Effector CD8-positive, alpha-beta T cell (primary cell): ENCODE measurements at places on chromosomes 5 and 9.

DNA sequence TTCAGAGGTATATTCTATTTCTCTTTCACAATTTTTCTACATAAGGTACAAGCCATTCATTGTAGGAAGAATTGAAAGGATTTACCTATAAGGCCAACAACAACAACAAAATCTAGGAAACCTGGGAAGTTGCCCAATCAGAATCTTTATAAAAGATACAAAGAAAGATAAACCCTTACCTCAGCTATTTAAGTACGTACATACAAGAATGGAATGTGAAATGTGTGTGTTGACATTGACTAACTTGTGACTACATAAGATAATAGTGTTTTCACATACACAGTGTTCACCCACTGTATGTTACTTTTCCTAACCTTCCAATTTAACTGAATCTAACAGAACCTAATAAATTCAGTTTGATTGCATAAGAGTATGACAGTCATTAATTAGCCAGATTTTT lies 154.1 kb downstream of the ADAMTS6 start:
- no peak for DNase-seq

DNA sequence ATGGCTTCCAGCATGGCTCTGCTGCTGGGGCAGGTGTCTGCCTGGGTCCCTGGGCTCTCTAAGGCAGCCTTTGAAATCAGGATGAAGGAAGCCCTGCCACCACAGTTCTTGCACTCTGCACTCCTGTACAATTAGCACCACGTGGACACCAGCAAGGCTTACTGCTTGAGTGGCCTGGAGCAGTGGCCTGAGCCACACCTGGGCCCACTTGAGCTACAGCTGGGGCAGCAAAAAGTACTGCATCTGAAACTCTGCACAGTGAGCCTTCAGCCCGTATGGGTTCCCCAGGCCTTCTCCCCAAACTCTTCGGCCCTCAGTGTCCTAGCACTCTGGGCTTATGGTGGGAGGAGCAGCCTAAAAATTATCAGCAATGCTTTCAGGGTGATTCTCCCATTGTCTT lies 8.0 kb upstream of the INIP start:
- DNase-seq, result no peak

DNA sequence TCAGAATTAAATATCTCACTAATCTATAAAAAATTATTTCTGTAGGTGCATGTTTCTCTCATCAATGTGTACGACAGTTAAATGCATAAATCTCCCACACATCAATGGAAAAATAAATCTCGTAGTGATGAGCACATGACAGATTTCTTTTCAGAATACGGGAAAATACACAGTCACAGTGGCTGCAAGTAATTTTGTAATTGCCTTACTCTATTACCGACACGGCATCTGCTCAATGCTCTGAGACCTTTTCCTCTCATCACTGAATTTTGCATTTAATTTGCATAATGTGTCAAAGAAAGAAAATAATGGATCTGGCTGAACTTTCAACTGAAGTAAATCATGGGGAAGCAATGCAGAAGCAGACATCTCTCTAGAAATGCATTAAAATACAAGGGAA lies 37.2 kb downstream of the PDE4D start:
- no peak for DNase-seq

- no peak for DNase-seq
Observed at GRCh38 chr9:112796485-112796884, 45.9 kb downstream of the SNX30 start.

DNA sequence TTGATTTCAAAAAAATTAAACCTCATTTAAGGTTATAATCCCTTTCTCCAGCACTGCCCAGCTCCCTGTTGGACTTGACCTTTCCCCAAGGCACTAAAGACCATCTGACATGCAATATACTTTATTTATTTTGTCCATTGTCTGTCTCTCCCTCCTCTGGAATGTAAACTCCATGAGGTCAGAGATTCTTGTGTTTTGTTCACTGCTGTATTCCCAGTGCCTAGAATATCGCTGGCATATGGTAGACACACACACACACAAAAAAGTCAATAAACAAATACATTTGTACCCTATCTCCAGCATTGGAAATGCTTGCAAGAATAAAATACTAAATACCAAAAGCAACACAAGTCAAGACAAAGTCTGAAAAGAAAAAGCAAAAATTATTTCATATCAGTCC lies 17.3 kb upstream of the ARSB start:
- DNase-seq, result no peak

GRCh38 chr5:89342106-89342876 lies 459.3 kb upstream of the MEF2C start:
- no peak for DNase-seq

- DNase-seq, result no peak
Observed at GRCh38 chr9:20333991-20334390, 288.3 kb downstream of the MLLT3 start.

GRCh38 chr5:139903795-139904565 lies 108.4 kb downstream of the PSD2 start:
- no peak for DNase-seq

DNA sequence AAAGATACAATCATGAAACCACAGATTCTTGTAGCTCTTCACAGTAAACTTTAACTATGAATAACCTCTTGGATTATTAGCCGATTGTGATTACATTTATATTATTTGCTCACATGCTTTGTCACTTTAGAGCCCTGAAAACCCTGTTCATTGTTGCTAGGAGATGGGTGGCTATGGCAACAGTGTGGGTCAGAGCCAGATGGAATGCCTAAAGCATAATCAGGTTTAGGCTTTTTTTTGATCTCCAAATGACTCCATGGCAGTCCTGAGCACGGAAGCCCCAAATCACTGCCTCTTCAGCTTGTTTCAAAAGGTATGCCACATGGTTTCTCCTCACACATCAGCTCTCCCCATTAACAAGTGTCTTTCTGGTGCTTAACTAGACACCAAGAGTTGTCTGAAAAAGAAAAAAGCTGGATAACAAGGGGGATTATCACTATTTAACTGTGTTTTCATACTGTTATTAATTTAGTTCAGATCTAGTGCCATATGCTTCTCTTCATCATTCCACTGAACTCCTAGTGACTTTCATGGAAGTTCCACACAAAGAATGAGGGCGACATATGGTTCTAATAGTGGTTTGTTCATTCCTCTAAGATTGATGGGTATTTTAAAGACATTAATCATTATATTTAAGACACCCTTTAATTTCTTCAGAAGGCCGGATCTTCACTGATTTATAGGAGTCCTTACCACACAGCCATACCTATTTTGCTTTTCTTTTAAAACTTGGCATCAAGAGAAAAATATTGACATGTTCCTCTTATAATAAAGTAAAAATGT lies 88.8 kb upstream of the PAM start:
- no peak for DNase-seq

- DNase-seq, result no peak
Observed at GRCh38 chr9:110338143-110338542, 480 bp upstream of the TXNDC8 start.

GRCh38 chr5:22431840-22432239 lies 421.3 kb downstream of the CDH12 start:
- no peak for DNase-seq

GRCh38 chr9:106146066-106146840 lies 451.9 kb downstream of the TMEM38B start:
- DNase-seq, result no peak

- no peak for DNase-seq
Observed at GRCh38 chr9:111102793-111103464, 64.7 kb upstream of the LPAR1 start.

GRCh38 chr9:136024696-136025316 lies 63.6 kb upstream of the UBAC1 start:
- no peak for DNase-seq

DNA sequence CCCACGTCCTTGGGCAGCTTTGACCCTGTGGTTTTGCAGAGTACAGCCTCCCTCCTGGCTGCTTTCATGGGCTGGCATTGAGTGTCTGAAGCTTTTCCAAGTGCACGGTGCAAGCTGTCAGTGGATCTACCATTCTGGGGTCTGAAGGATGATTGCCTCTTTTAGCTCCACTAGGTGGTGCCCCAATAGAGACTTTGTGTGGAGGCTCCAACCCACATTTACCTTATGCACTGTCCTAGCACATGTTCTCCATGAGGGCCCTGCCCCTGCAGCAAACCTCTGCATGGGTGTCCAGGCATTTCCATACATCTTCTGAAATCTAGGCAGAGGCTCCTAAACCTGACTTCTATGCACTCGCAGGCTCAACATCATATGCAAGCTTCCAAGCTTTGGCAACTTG lies 644.2 kb upstream of the CDH9 start:
- no peak for DNase-seq

- no peak for DNase-seq
Observed at GRCh38 chr9:137199411-137200121, 975 bp downstream of the TPRN start.

GRCh38 chr5:179168664-179169063 lies 108.5 kb downstream of the ZNF354C start:
- DNase-seq, result no peak

DNA sequence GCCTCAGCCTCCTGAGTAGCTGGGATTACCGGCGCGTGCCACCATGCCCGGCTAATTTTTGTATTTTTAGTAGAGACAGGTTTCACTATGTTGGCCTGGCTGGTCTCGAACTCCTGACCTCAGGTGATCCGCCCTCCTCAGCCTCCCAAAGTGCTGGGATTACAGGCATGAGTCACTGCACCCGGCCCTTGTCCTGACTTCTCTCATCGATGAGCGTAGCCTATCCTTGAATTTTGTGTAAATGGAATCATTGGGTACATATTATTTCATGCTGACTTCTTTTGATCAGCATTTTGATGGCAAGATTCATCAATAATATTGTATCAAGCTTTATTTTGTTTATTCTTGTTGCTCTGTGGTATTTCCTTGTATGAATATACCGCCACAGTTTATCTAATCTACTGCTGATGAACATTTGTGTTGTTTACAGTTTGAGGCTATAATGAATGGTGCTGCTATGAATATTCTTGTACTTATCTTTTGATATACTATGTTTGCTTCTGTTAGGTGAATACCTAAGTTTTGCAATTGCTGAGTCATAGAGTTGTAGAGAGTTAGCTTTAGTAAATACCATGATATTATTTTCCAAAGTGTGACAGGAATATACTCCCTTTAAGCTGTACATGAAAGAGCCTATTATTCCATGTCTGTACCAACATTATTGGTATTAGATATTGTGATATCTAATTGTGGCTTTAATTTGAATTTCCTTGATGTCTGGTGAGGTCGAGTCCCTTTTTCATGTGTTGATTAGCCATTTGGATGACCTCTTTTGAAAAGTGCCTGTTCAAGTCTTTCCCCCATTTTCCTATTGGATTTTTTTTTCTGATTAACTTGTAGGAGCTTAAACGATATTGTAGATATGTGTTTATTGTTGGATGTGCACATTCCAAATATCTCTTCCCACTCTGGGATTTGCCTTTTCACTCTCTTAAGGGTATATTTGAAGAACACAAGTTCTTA lies 107.5 kb downstream of the RGS3 start:
- DNase-seq, result no peak

DNA sequence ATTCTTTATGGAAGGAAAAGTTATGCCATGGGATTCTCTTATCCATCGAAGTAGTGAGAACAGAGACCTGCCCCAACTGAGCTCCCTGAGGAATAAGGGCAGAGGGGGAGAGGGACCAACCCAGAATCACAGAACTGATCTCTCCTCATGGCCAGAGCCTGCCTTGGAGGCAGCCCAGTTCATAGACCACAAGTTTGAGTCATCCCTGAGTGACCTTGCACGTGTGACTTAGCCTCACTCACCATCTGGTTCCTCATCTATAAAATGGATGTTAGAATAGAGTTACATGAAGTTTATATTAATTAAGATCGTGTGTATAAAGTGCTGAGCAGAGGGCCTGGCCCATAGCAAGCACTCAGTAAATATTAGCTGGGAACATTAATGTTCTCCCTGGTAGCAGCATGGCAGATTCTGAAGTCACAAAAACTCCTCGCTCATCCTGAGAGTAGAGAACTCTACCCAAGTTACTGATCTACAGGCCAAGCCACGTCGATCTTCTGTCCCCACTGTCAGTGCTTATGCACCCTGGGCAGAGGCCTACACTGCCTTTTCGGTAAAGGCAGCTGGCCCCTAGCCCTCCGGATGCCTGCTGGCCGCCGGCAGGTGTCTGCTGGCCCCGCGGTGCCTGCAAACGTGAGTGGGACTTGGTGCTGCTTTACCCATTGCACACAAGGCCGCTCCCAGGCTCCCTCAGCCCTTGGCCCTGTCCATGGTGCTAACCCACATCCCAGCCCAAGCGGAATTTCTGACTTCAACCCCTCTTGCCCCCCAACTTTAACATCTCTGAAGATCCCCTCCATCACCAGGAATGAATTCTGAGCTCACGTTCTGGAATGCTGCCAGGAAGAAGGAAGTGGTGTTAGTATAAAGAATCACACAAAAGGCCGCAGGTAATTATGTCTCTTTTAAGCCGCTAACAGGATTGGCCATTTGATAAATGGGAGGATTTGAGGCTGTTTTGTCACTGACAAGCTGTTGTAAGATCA lies 61.1 kb upstream of the ARAP3 start:
- DNase-seq, result no peak

GRCh38 chr5:139271201-139272027 lies 22.1 kb upstream of the MATR3 start:
- no peak for DNase-seq

DNA sequence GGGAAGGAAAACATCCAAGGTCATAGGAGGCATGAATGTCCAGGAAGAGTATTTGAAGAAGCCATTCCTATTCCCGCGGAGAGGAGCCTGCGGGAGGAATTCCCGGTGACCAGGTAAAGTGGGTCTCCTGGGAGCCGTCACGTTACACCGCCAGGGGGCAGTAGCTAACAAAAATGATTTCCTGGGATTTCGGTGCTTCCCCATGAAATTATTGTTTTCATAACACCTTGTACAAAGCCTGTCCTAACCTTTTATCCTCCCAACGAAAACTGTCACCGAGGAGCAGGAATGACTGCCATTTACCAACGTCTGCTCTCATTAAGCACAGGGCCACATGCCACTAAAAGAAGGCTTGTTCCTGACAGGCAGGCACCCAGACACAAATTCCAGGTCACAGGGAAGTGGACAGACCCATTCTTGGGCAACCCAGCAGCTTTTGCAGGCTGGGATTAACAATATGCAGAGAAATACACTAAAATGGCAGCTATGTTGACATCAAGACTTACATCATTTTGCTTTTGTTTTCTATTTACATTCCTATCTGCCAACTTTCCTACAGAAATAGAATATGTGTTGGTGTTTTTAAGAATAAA lies 41.2 kb upstream of the CTSL start:
- no peak for DNase-seq

DNA sequence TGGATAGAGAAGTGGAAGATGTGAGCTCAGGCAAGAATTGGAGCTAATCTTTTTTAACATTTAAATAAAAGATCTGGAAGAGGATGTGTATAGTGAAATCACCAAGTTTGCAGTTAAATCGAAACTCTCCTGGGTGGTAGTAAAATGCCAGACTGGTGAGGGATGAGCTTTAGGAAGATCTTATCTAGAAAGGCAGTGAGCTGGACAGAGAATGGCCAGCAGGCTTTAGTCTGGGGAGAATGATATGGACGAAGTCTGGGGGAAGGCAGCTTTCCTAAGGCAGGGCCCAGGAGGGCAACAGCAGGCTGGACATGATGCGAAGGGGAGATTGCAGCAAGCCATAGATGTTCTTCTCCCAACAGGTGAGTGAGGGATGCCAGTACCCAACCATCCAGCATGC lies 25.6 kb downstream of the UNC5A start:
- no peak for DNase-seq

GRCh38 chr9:110029429-110029955 lies 178.5 kb downstream of the C9orf152 start:
- DNase-seq, result no peak
